ENCODE measurements at places on chromosomes 4 and X. TPM values are rescaled to one million over a fixed set of nuclear protein-coding genes. Genes with fewer than 3 reads are reported as not detected.

DNA sequence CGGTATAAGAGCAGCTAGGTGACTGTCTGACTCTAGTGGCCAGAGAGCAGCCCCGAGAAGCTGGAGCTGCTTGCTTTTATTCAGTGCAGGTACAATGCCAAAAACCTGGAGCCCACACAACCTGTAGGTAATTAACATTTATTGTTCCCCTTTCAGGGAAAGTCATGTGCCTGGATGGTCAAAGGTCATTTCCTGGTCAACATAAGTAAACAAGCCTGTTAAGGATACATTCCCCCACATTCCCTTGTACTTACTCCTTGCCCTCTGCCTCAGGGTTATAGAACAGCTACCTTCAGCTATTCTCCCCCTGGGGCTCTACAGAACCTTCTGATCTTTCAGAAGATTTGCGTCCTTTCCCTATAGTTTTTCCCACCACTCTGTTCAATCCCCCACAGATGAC, 253.4 kb downstream of the TMA16 start:
- ATAC-seq = no peak

DNA sequence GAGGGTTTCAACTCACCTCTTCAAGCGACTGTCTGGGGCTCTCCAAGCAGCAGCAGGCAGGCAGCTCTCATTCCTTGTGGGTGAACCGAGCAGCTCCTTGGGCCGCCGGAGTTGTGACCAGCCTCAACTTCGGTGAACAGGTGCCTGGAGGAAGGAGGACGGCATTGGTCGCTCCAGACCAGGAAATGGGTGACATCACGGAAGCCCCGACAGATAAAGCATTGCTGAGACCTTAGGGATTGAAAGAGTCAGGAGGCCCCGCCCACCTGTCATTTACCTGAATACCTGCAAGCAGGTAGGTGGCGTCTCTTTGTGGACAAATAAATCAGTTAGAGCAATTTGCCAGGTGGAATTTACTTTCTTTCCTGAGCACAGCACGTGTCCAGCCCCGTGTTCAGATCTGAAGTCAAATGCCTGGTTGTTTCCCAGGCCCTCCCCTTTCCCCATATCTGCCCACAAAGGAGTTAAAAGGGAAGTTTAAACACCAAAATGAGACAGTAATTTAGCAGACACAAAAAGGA, at the start of gene LNX1:
Gene LNX1, minus strand, starts transcription at position 115 of the 521 bp plus-strand sequence. CDS start 17,484 bp downstream, outside the sequence.
- ATAC-seq = no peak

GRCh38 chrX:22310779-22311178, 38.1 kb downstream of the CBLL2 start:
- no peak for ATAC-seq

Gene SOX3
- total RNA-seq = not detected

Gene REELD1
- not detected for total RNA-seq

- no peak for ATAC-seq
Observed at GRCh38 chr4:10579648-10580047, 104.9 kb downstream of the CLNK start.

DNA sequence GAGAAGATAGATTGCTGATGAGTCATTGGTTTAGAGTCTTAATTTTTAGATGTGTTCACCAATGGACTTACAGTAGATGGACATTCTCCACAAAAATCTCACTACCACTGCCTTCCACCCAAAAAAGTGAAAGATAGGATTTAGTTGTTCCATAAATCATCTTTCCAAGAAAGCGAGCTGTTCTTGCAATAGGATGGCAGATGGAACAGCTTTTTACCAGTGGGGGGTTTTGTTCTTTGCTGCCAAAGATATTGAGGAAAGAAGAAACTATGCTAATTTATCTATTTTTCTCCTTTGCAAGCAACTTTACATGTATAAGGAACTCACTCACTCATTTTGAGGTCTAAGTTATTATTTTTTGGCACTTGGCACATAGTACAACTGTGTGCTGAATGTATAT, 109.5 kb downstream of the ADGRL3 start:
- ATAC-seq = no peak

- no peak for ATAC-seq
Observed at GRCh38 chr4:183823434-183823833, 81.7 kb upstream of the STOX2 start.

DNA sequence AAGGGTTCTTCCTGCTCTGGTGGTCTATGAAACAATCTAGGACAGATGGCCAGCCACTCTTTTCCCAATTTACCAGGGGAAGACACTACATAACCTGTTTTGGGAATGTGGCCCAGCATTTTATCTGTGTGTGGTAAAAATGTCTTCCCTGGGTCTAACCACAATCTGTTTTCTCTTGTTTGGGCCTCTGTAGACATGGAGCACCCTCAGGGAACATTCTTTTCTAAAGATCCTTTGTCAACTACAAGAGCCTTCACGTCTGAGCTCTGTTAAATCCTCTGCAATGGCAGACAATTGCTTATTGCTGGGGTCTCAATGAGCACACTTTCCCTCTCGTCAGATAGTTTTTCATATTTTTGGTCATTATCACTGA, 35.5 kb downstream of the PLAC1 start:
- ATAC-seq = no peak

Gene NWD2
- 0.14 TPM for total RNA-seq

Gene XAGE1A
- not detected for total RNA-seq

Gene WNK3
- 2.5 TPM for total RNA-seq

Gene TCEAL4
- total RNA-seq = 55.7 TPM

Gene RASSF6
- total RNA-seq = not detected

GRCh38 chrX:94288972-94289371, 615.0 kb downstream of the FAM133A start:
- ATAC-seq = no peak

GRCh38 chr4:10015140-10015753, 6.0 kb downstream of the SLC2A9 start:
- ATAC-seq = no peak

DNA sequence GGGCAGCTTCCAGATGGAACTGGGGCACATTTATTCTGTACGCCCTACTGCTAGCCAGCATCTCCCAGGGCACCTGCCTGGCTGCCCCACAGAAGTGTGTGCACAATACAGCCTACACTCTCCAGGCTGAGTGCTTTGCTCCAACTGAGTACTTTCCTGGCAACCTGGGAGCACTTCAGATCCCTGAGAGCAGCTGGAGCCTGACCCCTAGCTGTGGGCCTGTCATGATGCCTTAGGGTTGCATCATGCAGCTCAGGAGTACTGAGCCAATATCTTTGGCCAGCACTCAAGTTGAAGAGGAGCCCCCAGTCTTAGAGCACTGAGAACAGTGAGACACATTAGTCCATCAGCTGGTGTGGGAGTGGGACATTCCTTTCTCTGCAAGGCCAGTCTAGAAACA, 321.9 kb downstream of the CFAP47 start:
- ATAC-seq = no peak

DNA sequence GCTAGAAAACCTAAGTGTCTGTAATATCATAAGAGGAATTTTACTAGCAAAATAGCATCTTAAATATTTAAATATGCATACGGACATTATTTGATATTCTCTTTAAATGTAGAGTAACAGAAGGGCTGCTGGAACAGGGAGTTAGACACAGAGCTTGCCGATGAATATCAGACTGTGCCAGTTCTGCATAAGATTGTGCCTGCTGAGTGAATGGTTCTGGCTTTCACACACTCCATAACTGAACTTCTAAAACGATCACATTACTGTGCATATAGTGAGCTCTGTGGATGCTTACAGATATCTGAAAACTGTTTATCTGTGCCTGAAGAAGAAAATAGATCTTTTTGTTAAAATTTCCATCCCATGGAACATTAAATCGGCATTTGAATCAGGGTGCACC, 867.4 kb upstream of the PCDH10 start:
- no peak for ATAC-seq

- ATAC-seq = no peak
Observed at GRCh38 chr4:48604527-48604926, 114.5 kb downstream of the ZAR1 start.

- peak; percentile 85 for ATAC-seq
Observed at GRCh38 chrX:13369256-13370030, 49.6 kb upstream of the ATXN3L start.

- ATAC-seq = no peak
Observed at GRCh38 chr4:88962396-88962795, 94.6 kb downstream of the FAM13A start.

Gene GCNA
- total RNA-seq = 1.1 TPM
